ENCODE measurements at places on chromosomes 4 and X.

DNA sequence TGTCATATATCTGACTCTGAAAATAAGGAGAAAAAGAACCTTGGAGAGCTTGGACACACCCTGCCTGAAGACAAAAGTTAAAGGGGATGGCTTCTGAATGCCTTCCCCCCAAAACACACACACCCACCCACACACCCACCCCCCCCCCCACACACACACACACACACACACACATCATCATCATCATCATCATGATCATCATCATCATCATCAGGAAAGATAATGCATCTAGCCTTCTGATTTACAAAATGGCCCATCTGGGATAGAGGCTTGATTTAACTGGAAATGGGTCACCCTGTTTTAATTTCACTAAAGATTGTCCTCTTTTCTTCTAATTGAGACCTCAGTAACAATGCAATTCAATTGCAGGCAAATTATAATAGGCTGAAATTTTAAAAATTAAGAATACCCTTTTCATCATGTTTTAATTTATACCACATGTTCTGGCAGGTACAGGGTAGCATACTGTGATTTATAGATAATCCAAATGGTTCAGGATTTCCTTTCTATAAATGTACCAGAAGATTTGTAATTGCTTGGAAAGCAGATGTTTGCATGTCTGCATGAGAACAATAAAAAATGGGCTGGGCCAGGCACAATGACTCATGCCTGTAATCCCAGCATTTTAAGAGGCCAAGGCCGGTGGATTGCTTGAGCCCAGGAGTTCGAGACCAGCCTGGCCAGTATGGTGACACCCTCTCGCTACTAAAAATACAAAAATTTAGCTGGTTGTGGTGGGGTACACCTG is 56.5 kb downstream of the TRIM2 start:
- no peak for DNase-seq

DNA sequence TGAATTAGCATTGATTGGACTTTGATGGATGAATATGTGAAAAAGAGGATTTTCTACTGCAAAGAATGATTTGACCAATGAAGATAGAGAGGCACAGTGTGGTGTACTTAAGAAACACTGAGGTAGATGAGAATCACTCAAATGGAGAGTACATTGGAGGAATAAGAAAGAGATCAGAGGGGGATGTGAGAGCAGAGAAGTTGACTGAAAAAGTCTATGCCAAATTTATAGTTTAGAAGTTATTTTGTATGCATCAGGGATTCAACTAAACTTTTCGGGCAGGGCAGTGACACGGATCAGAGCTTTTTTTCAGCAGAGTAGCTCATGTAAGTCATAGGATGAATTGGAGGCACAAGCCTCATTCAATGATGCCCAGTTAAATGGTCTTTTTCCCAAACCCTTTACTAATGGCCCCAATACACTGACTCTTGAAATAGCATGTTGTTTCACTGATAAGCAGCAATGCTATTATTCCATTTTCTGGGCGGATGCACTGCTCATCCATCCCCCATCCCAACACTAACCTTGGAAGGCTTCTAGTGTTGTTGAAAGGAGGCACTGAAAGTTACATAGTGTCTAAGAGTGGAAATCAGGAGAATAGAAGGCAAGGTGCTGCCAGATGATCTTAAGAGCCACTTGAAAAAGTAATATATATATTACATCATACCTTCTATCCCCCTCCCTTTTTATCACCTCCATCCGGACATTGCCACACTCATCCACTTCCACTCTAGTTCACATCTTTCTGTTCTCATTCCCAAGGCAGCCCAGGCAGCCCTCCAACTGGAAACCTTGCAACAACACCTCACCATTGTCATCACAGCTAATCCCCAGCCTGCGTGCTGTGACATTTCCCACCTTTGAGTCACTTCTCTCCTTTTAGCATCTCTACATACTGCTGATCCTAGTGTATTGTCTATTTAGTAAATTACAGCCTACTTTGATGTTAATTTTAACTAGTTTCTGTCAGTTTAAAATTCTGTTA is 46.1 kb downstream of the ARHGAP24 start:
- no peak for DNase-seq

GRCh38 chr4:88939697-88940096 is 117.3 kb downstream of the FAM13A start:
- no peak for DNase-seq

DNA sequence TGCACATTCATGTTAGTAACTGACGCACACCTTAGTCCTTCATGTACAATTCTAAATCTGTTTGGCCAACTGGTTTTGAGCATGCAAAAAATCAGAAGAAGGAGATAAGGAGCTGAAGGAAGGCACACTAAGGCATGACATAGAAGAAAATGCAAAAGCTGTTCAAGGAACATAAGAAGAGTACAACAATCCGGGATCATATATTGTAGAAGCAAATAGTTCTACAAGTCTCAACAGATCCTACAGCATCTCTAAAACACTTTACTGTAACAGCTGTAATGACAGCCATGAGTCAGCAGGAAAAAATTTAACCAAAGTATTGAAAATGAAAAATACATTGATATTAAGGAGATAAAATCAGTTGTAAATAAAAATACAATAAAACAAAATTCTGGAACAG is 57.7 kb downstream of the KLHL13 start:
- no peak for DNase-seq

DNA sequence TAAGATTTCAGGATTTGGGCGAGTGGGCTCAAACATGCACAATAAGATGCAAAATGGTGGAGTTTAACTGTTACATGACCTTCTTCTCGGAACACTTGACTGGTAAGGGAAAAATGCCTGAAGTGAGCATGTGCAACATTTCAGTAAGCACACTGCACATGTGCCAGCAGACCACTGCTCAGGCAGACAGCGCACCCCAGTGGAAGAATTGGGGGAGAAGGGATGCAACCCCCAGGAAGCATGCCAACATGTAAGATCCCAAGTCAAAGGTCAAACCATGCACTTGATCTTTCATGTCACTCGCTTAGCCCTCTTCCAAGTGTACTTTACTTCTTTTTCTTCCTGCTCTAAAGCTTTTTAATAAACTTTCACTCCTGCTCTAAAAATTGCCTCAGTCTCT is 256.3 kb downstream of the CENPC start:
- no peak for DNase-seq

DNA sequence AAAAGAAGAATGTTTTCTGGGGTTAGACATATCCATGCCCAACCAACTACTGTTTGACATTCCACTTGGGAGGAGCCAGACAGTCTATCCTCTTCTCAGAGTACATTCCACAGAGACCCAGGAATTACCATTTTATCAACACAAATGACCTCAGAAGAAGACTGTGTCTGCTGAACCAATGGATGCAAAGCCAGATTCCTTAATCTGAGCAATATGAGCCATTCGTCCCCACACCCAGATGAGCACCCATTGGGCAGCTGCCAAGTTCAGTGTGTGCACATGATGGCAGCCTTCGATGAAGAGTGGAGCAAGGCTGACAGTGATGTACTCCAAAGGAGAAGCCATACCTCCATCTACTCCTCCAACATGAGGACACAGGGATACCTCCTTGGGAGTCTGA is 111.3 kb downstream of the ZNF674 start:
- DNase-seq: no peak

DNA sequence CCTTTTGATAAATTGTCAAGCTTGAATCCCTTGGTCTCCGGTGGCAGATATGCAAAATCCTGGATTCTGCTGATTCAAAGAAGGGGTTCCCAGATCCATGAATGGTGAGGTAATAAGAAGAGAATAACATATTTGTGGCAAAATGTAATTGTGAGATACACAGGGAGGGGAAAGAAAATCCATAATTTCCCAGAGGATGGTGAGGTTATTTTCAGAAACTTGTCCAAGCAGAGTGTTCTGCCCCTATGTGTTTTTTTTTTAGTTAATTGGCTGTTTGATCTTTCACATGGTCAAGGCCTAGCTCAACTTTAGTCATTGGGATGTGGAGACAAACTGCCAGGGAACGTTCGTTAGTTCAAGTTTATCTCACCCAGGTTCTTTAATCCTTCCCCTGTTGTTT is 408.8 kb downstream of the MAPK10 start:
- DNase-seq: no peak

DNA sequence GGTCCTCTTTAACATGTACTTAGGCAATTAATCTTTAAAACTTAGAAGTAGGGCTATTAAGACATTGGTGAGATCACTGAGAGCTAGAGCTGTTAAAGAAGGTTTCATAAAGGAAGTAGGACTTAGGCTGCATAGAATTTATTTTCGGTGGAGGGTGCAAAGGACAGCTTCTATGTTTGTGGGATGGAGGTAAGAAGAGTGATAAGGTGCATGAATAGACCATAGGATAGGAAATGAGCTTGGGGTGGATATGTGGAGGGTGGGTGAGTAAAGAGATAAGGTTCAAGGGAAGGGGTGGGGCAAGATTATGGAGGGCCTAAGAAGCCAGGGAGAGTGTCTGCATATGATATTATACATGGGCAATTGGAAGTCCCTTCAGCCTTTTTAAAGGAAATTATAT is 15.9 kb downstream of the RTL9 start:
- no peak for DNase-seq

GRCh38 chrX:9927698-9928482 is 39.3 kb upstream of the CLDN34 start:
- DNase-seq: no peak

GRCh38 chrX:13220916-13221315 is 98.9 kb downstream of the ATXN3L start:
- DNase-seq: no peak

GRCh38 chr4:133869486-133869885 is 332.1 kb downstream of the PABPC4L start:
- DNase-seq: no peak

DNA sequence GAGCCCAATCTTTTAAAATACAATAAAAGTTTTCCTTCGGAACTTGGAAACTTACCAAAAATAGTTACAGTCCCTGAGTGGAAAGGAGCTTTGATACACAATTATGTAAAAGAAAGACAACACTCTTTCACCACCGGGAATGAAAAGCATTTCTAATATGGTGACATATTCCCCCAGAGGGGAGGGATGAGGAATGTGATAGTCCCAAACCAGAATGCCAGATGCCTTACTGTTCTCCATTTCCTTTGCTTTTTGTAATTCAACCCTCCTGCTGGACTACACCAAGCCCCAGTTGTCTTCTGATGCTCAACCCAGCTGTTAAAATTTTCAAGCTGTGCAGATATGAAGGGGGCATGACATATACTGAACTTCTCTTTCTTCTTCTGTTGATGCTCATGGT is 4.1 kb downstream of the PRIMPOL start:
- DNase-seq: no peak

GRCh38 chr4:185881430-185881829 is 69.4 kb upstream of the SORBS2 start:
- DNase-seq: no peak

Measured in GM12892 (cell line).